ENCODE measurements at places on chromosomes 5 and 9. TPM values are rescaled to one million over a fixed set of nuclear protein-coding genes. Genes with fewer than 3 reads are reported as not detected.

PCDHAC2 gene
- total RNA-seq: 7.1 TPM

SLC9A3 gene
- 1.9 TPM for total RNA-seq

ANKRD34B gene
- not detected for total RNA-seq

UBE2QL1 gene
- total RNA-seq: 2.6 TPM

PLPP7 gene
- total RNA-seq: not detected

FAXDC2 gene
- total RNA-seq: not detected

DNA sequence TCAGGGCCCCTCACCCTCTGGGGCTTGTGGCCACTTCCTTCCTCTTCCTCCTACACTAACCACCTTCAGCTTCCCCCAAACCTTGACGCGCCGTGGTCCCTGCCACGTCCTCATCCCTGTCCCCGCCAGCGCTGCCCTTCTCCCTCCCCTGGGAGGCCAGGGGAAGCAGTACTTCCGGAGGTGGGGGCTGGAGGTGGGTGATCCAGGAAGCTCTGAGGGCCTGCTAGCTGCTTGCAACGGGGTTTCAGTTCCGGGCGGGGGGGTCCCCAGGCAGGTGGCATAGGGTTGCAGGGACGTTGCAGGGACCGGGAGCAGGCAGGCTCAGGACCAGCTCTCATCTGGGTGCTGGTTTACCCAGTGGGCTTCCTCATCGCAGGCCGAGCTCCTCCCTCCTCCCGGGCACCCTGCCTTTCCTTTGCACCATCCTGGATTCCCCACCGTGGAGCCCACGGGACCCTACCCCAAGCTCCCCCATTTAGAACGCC lies 70.0 kb downstream of the RXRA start:
- peak; percentile 68 for DNase-seq

GRCh38 chr5:126965061-126965475 lies 65.3 kb downstream of the MARCHF3 start:
- DNase-seq: peak; percentile 5

DNA sequence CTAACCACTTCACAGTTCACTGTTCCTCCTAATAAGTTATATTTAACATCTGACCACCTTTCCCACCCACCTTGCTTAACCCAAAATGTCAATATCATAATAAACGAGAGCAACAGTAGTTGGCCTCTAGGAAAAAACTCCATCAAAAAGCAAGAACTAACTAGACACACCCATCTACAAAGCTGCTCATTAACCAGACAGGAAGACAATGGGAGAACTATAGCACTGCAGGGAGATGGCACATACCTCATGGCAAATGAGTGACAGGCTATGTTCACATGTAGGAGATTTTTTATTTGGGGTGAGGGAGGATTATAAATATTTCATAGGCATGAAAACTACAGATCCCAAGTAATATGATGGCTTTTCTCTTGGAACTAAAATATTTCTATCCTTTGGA lies 23.6 kb upstream of the CDK5RAP2 start:
- no peak for DNase-seq

DNA sequence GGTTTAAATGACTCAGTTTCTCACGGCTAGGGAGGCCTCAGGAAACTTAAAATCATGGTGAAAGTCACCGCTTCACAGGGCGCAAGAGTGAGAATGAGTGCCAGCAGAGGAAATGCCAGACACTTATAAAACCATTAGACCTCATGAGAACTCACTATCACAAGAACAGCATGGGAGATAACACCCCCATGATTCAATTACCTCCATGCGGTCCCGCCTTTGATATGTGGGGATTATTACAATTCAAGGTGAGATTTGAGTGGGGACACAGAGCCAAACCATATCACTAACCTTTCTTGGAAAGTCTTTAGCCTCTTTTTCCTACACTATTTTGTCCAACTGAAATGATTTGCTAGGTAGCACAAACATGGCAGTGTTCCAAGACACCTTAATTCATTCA lies 533.9 kb upstream of the NUDT12 start:
- no peak for DNase-seq

DNA sequence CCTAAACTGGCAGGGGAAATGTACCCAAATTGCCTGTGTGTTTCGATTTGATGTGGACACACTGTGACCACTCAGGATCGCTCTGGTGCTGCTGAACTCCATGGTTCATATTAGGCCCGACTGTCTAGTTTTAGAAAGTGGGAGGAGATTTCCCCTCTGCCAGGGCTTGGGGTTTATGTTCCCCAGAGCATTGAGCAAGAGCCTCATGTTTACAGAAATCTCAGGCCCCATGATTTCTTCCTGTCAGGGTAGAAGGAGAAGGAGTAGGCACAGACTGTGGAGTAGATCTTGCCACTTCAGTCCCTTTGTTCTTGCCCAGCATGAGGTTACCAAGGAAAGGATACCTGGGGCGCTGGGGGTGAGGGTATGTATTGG lies 40.8 kb upstream of the GLRX start:
- DNase-seq: peak; percentile 79

- no peak for DNase-seq
Measured at GRCh38 chr5:151574444-151574996, 16.6 kb downstream of the FAT2 start.

- DNase-seq: no peak
Measured at GRCh38 chr5:40273936-40274335, 405.8 kb upstream of the PTGER4 start.

GRCh38 chr9:93081931-93082330 lies 14.1 kb upstream of the CARD19 start:
- no peak for DNase-seq

DNA sequence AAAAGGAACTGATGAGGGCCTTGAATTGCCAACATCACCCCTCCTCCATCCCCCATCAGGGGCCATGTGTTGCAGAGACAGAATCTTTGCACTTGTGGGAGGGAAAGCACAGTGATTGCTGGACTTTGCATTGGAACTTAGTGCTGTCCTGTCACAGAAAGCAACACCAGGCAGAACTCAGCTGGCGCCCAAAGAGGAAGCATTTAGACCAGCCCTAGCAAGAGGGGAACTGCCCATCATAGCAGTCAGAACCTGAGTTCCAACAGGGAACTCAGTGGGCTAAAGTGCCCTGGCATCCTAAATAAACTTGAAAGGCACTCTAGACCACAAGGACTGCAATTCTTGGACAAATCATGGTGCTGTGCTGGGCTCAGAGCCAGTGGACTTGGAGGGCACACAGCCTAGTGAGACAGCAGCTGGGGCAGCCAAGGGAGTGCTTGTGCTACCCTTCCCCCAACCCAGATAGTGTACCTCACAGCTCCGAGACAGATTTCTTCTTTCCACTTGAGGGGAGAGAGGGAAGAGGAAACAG lies 128.1 kb downstream of the ACTL7B start:
- DNase-seq: no peak

GRCh38 chr9:34591248-34591916 lies 1.9 kb upstream of the CNTFR start:
- DNase-seq: peak; percentile 74

- DNase-seq: no peak
Measured at GRCh38 chr9:1461812-1462211, 411.7 kb downstream of the DMRT2 start.

GRCh38 chr5:160773646-160774410 lies 78.2 kb downstream of the ATP10B start:
- DNase-seq: no peak

- no peak for DNase-seq
Measured at GRCh38 chr5:34584165-34584564, 72.0 kb upstream of the RAI14 start.

GRCh38 chr5:106640511-106640910 lies 1030.2 kb downstream of the EFNA5 start:
- no peak for DNase-seq

- DNase-seq: no peak
Measured at GRCh38 chr9:9045072-9045471, 1245.5 kb upstream of the DMAC1 start.

DNA sequence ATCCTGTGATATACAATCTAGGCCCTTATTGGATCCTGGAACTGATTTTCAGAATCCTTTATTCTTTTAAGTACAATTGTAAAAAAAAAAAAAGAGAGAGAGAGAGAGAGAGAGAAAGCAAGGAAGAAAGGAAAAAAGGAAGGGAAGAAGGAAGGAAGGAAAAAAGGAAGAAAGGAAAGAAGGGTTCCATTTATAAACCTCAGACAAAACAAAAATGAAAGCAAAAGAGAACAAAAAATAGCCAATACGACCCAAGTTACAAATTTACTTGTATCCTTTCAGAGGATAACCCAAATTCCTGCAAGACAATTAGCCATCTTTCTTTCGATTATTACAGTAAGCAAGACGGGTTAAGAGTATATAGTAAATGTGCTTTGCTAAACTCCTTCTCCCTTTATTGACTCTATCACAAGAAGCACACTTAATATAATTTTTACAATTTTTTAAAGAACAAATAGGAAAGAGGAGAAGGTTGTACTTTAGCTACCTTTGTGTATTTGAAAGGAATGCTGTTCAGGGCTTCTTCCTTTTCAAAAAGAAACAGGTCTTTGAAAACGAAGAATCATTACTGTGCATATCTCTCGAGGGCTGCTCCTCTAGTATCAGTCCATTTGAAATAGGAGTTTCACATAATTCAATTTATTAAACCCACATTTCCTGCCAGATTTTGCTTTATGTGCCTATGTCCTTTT lies 543.3 kb downstream of the RAB3C start:
- DNase-seq: peak; percentile 26

DNA sequence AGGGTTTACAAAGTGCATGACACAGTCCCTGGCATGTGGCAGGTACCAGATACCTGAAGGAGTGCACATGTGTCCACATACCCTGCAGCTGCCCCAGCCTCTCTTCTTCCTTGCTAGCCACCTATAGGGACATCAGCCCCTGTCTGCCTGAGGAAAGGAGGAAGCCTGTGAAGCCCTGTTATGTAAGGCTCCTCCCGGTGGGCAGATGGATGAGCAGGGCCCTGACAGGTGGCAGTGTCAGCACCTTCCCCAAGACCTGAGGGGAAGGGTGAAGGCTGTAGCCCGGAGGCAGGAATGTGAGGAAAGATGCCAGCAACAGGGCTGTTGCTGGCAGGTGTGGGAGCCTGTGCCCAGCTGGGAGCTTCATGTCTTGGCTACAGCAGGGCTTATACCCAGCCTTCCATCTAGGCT lies 21.7 kb downstream of the TCF7 start:
- DNase-seq: no peak

DNA sequence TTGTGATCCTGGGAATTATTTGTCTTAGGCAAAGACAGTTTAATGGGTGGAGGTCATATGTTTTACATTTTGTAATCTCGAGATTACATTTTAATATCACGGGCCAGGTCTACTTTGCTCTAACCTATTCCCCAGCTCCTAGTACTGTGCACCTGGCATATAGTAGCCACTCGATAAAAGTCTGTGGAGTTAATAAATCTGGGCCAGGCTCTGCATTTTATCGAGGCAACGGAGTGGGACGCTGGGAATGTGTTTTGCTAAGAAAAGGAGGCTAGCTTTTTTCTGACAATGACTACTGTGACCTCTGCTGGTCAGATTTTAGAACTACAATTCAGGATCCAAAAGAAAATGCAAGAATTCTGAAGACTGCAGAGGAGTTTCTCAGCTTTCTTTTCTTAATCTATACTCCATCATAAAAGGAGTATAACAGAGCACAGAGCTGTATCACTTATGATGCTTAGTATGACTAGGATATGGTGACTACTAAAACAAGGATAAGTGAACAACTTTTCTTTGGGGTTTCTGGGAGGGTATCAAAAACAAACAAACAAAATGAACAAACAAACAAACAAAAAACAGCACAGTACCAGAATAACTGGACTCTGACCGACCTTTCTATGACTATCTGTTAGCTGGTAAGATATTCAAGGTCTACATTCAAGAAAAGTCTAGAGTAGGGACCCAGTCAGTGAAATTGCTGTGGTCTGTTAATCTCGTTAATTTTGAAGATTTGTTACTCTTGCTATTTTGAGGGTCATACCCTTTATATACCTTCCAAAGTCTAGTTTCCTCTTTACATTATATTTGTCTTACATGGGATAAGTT lies 46.1 kb upstream of the CER1 start:
- peak; percentile 75 for DNase-seq

DNA sequence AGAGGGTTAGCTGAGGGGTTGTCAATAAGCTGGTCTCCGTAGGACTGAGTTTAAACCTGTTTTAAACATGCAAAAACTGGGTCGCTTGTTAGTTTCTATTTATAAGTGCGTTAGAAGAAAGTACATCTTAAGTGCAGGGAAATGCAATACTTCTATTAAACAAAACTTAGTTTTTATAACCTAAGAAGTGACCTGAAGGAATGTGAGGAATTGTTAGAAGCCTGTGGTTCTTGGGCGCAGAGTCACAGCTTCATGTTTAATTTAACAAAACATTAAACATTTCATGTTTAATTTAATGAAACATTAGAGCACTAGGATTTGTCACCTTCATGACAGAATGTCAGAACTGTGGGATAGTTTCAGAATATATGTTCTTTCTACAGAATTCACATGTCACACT lies 469.2 kb upstream of the WWC1 start:
- DNase-seq: no peak
